Breast epithelium (tissue), 4 donors: ENCODE measurements at places on chromosomes 1 and 21.

DNA sequence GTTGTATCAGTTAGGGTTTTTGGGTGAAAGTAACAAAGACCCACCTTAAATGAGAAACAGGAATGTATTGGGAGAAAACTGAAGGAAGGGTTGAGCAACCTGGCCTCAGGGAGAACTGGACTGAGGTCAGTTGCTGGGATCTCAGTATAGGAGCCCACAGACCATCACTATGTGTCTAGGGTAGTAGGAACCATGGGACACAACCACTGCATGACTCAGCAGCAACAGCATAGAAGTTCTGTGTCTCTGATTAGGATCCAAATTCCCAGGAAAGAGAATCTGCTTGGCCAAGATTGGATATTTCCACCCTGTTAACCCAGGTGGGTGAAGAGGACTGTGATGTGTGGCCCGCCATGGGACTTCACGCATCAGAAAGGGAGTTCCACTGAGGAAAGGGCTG lies 102.2 kb upstream of the RAB3GAP2 start:
- H3K36me3 ChIP-seq, result no peaks in the 10 kb centered on the region
- H3K4me3 ChIP-seq, result no peak overlapping the region
- DNase-seq, result no peak
- H3K27ac ChIP-seq, result no peak overlapping the region
- no peaks in the 10 kb centered on the region for H3K4me1 ChIP-seq

DNA sequence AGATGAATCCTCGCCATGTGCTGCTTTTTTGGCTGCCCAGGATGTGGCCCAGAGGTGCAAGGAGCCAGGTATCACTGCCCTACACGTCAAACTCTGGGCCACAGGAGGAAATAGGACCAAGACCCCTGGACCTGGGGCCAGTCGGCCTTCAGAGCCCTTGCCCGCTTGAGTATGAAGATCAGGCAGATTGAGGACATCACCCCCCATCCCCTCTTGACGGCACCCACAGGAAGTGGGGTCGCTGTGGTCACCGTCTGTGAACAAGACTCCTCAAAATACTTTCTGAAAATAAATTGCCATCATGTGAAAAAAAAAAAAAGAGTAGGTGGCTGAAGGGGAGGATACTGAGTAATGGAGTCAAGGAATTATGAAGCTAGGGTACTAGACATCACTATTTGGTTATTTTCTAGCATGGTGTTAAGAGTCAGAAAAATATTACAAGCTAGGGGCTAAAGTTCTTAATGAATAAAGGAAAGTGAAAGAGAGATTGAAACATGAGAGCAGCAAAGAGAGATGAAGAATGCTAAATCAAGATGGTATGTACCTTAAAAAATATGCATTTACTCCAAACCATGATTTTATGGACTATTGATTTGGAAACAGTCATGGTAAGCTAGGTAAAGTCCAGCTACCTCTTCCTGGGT lies 84.9 kb downstream of the CLEC20A start:
- H3K4me3 ChIP-seq, result no peak overlapping the region
- no peak overlapping the region for H3K27ac ChIP-seq
- DNase-seq, result no peak
- no peaks in the 10 kb centered on the region for H3K27me3 ChIP-seq

GRCh38 chr1:233647073-233647472 lies 33.2 kb downstream of the KCNK1 start:
- no peaks in the 10 kb centered on the region for H3K27me3 ChIP-seq
- no peak overlapping the region for H3K27ac ChIP-seq
- H3K4me1 ChIP-seq, result no peaks in the 10 kb centered on the region
- no peak overlapping the region for H3K4me3 ChIP-seq
- no peaks in the 10 kb centered on the region for H3K36me3 ChIP-seq

DNA sequence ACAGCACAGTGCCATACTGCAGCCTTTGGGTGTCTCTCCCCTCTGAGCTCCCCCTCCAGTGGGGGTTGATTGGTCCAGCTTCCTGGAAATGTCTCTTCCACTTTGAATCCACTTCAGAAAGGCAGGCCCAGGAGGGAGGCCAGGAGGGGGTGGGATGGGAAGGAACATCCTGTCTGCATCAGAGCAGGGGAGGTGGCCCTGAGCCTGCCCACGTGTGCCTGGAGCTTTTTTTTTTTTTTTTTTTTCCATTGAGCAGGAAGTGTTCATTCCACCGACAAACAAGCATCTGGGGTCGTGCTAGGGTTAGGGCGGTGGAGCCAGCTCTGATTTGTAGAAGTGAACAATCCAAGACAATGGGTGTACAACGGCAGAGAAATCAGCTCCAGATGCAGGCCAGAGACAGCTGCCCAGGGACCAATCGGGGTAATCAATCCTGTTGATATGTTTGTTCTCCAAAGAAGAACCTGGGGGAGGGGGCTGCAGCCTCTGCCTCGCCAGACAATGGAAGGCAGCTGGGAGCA lies 93.3 kb downstream of the SSBP3 start:
- peaks cover 5% of the 10 kb centered on the region for H3K4me1 ChIP-seq
- H3K27ac ChIP-seq, result peak overlapping the region; percentile 64
- no peaks in the 10 kb centered on the region for H3K36me3 ChIP-seq
